ENCODE measurements at places on chromosomes 5 and 9.

DNA sequence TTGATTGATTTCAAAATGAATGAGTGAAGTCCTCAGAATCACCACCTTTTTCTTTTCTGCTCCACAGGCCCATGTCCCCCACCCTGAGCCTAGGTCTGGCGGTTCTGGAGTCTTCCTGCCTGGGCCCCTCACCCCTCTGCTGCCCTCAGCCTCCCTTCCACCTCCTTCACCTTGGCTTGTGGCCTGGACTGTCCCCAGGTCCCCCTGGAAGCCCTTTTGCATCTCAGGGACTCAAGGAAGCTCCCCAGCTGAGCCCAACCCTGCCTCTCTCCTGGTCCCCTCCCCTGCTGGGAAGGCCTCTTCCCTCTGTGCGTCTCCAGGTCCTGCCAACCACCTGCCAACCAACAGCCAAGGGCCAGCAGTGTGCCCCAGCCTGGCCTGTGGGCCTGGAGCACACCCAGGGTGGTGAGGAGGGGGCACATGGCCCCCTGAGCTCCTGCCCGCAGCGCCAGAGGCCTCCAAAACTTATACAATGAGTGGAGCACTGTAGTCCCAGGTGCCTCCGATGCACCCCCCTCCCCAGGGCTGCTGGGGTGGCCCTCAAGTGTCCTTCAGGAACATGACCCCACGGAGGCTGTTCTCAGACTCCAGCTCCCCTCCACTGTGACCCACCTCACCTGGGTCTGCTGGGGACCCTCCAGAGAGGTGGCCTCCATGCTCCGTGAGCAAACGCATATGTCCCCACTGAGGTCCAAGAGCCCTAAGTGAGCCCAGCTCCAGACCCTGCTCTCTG, 20.3 kb downstream of the GLT6D1 start:
- no peaks in the 10 kb centered on the region for H3K4me1 ChIP-seq
- H3K27me3 ChIP-seq = peaks cover 54% of the 10 kb centered on the region
- DNase-seq = peak; percentile 2
- H3K27ac ChIP-seq = no peak overlapping the region
- H3K4me3 ChIP-seq = no peak overlapping the region

GRCh38 chr9:10387282-10387681, 225.5 kb downstream of the PTPRD start:
- no peak overlapping the region for H3K4me3 ChIP-seq
- no peaks in the 10 kb centered on the region for H3K27me3 ChIP-seq
- DNase-seq = no peak
- H3K4me1 ChIP-seq = no peaks in the 10 kb centered on the region

GRCh38 chr9:133460405-133461175, 812 bp downstream of the CACFD1 start:
- DNase-seq = peak; percentile 90
- no peaks in the 10 kb centered on the region for H3K36me3 ChIP-seq
- no peaks in the 10 kb centered on the region for H3K4me1 ChIP-seq
- H3K27me3 ChIP-seq = no peaks in the 10 kb centered on the region
- H3K4me3 ChIP-seq = peak overlapping the region; percentile 81

GRCh38 chr5:55899344-55899743, 48.2 kb downstream of the IL31RA start:
- no peak overlapping the region for H3K27ac ChIP-seq
- no peaks in the 10 kb centered on the region for H3K4me1 ChIP-seq
- no peak for DNase-seq
- H3K36me3 ChIP-seq = no peaks in the 10 kb centered on the region

- no peak overlapping the region for H3K27ac ChIP-seq
- H3K4me1 ChIP-seq = no peaks in the 10 kb centered on the region
- H3K36me3 ChIP-seq = no peaks in the 10 kb centered on the region
- no peaks in the 10 kb centered on the region for H3K27me3 ChIP-seq
- no peak for DNase-seq
Measured at GRCh38 chr5:144183254-144183889, 12.7 kb downstream of the KCTD16 start.

GRCh38 chr5:35476036-35476435, 141.6 kb upstream of the SPEF2 start:
- no peaks in the 10 kb centered on the region for H3K36me3 ChIP-seq
- no peaks in the 10 kb centered on the region for H3K4me1 ChIP-seq
- H3K27ac ChIP-seq = no peak overlapping the region
- H3K4me3 ChIP-seq = no peak overlapping the region

GRCh38 chr5:61734966-61735365, 402.9 kb downstream of the ZSWIM6 start:
- H3K27me3 ChIP-seq = no peaks in the 10 kb centered on the region
- H3K27ac ChIP-seq = no peak overlapping the region
- DNase-seq = no peak
- no peak overlapping the region for H3K4me3 ChIP-seq

DNA sequence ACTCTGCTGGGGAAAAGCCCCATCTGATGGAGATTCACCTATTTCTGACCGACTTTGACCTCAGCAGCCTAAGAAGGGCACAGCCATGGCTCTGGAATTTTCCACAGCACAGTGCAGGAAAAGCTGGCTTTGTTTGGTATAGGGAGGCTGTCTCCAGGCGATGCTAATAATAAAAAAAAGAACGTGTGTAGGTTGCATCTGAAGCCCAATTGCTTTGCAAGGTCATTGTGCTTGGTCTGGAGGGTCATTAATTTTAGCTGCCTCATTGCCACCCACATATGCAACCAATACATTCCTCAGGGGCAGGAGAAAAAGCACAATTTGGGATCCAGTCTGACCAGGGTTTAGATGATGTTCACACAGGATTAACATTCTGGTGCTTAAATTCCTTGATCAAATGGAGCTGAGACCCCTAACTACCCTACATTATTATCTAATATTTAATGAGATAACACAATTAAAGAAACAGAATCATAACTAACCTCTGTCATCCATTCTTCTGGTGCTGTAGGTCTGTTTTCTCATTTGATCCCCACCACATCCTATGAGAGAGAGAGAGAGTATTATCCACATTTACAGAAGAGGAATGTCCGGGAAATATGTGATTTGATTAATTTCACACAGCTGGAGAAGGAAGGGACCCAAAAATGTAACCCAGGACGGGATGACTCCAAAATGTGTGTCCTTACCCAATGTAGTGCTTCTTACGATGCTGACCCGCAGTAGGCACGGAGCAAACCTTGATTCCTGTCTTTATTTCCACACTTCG, 175.9 kb downstream of the RFK start:
- DNase-seq = no peak
- no peaks in the 10 kb centered on the region for H3K4me1 ChIP-seq
- H3K4me3 ChIP-seq = peak overlapping the region; percentile 2
- no peaks in the 10 kb centered on the region for H3K27me3 ChIP-seq

GRCh38 chr5:96597438-96598020, 64.6 kb upstream of the CAST start:
- DNase-seq = no peak
- no peak overlapping the region for H3K4me3 ChIP-seq

DNA sequence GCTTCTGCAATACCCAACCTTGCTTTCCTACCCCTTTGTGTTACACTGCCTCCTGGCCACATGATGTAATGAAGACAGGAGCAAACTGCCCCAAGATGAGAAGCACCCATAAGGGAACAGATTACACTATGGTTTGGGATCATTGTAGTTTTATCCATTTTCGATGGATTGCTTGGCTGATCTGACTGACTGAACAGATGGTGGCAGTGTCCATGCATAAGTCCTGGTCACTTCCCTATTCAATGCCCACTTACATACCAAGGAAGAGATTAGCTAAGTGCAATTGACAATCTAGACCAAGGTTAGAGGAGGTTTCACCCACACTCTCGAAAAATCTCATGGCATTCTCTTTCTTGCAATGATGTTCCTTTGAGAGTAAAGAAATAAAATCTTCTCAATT, 319.9 kb downstream of the RAB3C start:
- no peaks in the 10 kb centered on the region for H3K4me1 ChIP-seq
- H3K27ac ChIP-seq = no peak overlapping the region
- no peaks in the 10 kb centered on the region for H3K36me3 ChIP-seq
- H3K27me3 ChIP-seq = no peaks in the 10 kb centered on the region
- DNase-seq = no peak

- no peak overlapping the region for H3K4me3 ChIP-seq
- no peak overlapping the region for H3K27ac ChIP-seq
- no peaks in the 10 kb centered on the region for H3K36me3 ChIP-seq
- H3K4me1 ChIP-seq = peaks cover 6% of the 10 kb centered on the region
- no peaks in the 10 kb centered on the region for H3K27me3 ChIP-seq
Measured at GRCh38 chr5:134374232-134374631, 2.9 kb downstream of the UBE2B start.

DNA sequence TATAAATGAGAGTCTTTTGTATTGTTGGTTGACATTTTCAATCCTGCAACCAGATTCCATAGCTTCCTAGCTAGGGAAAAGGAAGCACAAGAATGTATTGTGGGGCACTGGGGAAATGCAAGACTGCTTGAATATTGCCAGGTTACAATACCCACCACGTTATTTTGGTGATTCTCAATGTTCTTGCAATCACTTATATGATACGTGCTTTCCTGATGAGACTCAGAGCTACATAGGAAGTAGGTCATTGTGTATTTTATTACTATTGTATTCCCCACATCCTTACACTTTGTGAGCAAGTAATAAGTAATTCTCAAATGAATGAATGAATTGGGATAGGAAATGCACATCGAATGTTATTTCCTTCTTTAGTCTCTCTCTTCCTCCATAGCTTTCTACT, 217.1 kb upstream of the CD180 start:
- no peak overlapping the region for H3K4me3 ChIP-seq
- no peaks in the 10 kb centered on the region for H3K27me3 ChIP-seq
- no peaks in the 10 kb centered on the region for H3K4me1 ChIP-seq
- no peak for DNase-seq

DNA sequence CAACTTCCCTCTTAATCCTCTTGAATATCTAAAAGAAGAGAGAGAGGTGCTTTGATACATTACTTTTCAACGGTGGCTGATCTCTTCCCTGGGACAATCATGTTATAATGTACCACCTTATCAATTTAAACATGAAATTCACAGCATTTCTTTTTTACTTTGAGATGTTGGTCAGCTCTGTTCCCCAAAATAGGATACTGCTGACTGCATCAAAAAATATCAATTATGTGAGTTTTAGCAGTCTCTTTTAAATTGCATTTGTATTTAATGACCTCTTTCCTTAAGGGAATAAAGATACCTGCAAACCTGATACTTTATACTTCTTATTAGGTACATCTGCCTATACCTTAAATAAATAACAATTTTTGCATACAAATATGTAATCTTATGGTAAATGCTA, 58.4 kb upstream of the MARCHF11 start:
- H3K27me3 ChIP-seq = no peaks in the 10 kb centered on the region
- DNase-seq = no peak
- no peaks in the 10 kb centered on the region for H3K4me1 ChIP-seq
- H3K27ac ChIP-seq = no peak overlapping the region
- H3K36me3 ChIP-seq = no peaks in the 10 kb centered on the region

DNA sequence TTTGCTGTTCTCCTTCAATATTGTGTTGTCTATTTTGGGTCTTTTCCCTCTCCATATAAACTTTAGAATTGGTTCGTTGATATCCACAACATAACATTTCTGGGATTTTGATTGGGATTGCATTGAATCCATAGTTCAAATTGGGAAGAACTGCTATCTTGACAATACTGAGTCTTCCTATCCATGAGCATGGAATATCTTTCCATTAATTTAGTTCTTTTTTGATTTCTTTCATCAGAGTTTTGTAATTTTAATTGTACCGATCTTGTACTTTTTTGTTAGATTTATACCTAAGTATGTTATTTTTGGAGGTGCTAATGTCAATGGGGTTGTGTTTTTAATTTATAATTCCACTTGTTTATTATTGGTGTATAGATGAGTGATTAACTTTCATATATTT, 135.1 kb downstream of the NR3C1 start:
- H3K36me3 ChIP-seq = no peaks in the 10 kb centered on the region
- no peak overlapping the region for H3K27ac ChIP-seq
- no peaks in the 10 kb centered on the region for H3K4me1 ChIP-seq
- H3K27me3 ChIP-seq = no peaks in the 10 kb centered on the region
- DNase-seq = no peak

GRCh38 chr5:16617274-16617968, 624 bp upstream of the RETREG1 start:
- no peaks in the 10 kb centered on the region for H3K27me3 ChIP-seq
- no peaks in the 10 kb centered on the region for H3K4me1 ChIP-seq
- peak overlapping the region; percentile 69 for H3K4me3 ChIP-seq
- H3K36me3 ChIP-seq = no peaks in the 10 kb centered on the region
- peak overlapping the region; percentile 60 for H3K27ac ChIP-seq

- no peaks in the 10 kb centered on the region for H3K36me3 ChIP-seq
- H3K27me3 ChIP-seq = no peaks in the 10 kb centered on the region
- no peak overlapping the region for H3K4me3 ChIP-seq
Measured at GRCh38 chr5:137148159-137148558, 351.0 kb downstream of the SPOCK1 start.

- no peaks in the 10 kb centered on the region for H3K27me3 ChIP-seq
- H3K4me1 ChIP-seq = no peaks in the 10 kb centered on the region
- no peak overlapping the region for H3K4me3 ChIP-seq
- no peak for DNase-seq
- H3K36me3 ChIP-seq = no peaks in the 10 kb centered on the region
Measured at GRCh38 chr9:107039542-107039941, 176.6 kb downstream of the ZNF462 start.

GRCh38 chr5:180820788-180821321, 18.2 kb upstream of the MGAT1 start:
- H3K4me3 ChIP-seq = no peak overlapping the region
- no peaks in the 10 kb centered on the region for H3K27me3 ChIP-seq
- H3K4me1 ChIP-seq = no peaks in the 10 kb centered on the region

DNA sequence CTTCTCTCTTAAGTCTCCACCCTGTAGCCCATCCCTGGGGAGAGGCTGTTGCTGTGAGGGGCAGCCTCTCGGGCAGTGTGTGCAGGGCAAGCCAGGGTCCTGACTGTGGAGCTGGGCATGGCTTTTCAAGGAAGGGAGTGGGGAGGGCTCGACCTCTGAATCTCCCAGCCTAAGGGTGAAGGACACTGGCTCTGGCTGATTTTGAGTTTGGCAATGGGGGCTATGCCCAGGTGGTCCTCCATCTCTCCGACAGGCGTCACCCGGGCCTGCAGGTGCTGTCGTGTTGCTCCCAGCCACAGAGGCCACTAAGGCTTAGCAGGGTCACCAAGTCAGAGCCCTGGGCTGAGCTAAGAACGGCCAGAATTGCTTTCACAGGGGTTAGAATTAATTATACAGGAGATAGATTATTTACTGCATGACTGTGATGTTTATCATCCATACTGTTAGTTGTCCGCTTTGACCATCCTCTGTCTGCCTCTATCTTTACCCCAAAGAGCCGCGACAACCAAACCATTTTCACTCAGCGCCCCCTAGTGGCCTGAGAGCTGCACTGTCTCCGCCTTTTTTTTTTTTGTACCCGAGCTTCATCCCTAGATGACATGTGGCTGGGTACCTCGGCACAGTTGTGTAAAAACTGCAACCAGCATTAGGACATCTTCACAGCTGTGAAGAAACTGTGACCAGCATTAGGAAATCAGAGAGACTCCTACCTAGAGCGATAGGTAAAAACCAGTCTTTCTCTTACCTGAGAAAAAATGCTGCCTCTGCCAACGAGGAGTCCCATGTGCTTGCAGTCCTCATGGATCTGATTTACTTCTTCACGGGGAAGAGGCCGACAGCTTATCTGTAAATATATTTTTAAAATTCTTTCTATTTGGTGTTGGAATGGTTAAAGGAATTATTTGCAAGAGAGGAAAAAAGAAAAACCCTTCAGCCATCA, 44.5 kb downstream of the AGXT2 start:
- DNase-seq = no peak
- no peak overlapping the region for H3K27ac ChIP-seq
- no peaks in the 10 kb centered on the region for H3K4me1 ChIP-seq
- H3K4me3 ChIP-seq = no peak overlapping the region
- no peaks in the 10 kb centered on the region for H3K27me3 ChIP-seq

Data from breast epithelium (tissue), 4 donors.